ENCODE measurements at places on chromosomes 3 and 15.

GRCh38 chr15:78402061-78402610 lies 35.9 kb upstream of the IREB2 start:
- DNase-seq: no peak

DNA sequence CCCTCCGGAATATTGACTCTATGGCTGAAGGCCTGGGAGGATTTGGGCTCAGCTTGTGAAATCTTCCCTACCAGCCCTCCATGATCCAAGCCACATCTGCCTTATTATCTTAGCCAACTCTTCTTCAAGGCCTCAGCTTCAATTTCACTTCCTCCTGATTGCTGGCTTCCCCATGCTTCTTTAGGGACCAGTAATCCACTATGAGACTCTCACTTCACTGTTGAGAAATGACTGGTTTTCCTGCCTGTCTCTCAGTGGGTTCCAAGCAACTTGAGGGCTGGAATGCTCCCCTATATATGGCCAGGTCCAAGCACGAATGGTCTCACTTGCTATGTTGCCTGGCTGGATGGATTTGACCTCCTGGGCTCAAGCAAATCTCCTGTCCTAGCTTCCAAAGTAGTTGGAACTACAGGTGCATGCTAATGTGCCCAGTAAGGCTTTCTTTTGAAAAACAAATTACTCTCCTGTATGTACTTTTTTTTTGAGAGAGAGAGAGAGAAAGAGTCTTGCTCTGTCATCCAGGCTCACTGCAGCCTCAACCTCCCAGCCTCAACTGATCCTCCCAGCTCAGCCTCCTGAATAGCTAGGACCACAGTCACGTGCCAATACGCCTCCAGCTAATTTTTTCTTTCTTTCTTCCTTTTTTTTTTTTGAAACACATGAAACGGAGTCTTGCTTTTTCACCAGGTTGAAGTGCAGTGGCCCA lies 7.9 kb upstream of the PIK3CB start:
- no peak for DNase-seq

GRCh38 chr3:31988271-31988670 lies 6.7 kb downstream of the ZNF860 start:
- DNase-seq: no peak

- DNase-seq: no peak
Measured at GRCh38 chr3:196486263-196486662, 17.3 kb downstream of the RNF168 start.

GRCh38 chr3:4735243-4735642 lies 242.1 kb downstream of the ITPR1 start:
- no peak for DNase-seq

- DNase-seq: no peak
Measured at GRCh38 chr3:133117342-133117741, 79.2 kb downstream of the TMEM108 start.
